ENCODE measurements at places on chromosomes 5 and 9.

DNA sequence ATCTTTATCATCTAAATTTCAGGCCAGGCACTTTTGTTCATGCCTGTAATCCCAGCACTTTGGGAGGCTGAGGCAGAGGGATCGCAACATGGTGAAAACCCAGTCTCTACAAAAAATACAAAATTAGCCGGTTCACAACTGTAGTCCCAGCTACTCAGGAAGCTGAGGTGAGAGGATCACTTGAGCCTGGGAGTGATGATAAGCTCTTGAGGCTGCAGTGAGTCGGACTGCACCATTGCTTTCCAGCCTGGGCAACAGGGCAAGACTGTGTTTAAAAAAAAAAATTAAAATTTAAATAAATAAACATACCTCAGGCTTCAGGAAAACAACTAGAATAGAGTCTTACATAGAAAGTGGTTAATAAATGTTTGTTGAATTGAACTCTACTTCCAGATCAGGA, 147.4 kb downstream of the AGTPBP1 start:
- DNase-seq = no peak

- DNase-seq = peak; percentile 25
Measured at GRCh38 chr5:68587171-68587570, 371.6 kb downstream of the PIK3R1 start.

GRCh38 chr5:126339215-126339805, 83.9 kb upstream of the GRAMD2B start:
- DNase-seq = peak; percentile 47

DNA sequence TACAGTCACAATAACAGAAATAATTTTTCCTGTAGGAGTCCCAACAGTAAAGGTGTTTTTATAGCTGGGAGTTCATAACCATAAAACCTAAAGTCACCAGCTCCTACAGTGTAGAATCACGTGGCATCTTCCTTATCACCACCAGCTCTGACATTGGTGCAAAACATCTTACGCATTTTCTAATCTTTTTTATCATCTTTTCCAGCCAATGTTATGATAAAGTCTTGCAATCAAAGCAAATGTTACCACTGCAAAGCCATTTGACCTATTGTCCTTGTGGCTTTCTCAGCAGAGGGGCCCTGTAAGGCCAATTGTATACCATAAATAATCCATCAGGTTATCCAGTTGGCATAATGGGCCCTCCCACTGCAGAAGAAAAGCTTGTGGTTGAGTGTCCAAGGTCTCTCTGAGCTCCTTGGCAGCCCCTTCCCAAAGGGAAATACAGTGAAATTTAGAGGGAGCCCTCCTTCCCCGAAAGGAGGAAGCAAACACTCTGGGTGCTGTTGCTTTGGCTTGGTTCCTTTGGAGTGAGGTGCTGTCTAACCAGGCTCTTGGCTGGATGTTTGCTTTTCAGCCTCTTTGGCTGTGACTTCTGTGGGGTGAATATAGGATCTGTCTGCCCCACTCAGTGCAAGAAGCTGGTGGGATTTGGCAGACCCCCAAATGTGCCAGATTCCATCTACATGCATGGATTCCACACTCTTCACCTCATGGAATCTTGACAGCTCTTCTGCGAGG, 29.3 kb upstream of the CPEB4 start:
- no peak for DNase-seq

DNA sequence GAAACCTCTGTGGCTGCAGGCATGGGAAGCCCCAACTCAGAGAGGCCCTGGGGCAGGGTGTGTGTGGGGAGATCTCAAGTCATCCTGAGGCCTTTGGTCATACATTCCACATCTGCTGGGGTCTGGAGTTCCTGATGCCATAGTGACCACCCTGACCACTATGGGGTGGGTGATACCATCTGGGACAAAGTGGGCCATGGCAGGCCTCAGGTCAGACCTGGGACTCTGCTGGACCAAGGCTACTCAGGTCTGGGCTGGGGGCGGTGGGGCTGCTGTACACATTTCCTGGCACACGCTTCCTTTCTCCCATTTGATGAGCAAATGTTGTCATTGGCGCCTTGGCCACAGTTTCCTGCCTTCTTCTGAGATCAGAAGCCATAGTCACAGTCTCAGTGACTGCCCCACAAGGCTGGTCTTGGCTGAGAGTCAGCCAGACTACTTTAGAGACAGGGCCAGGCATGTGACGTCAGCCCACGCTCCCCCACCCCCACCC, 15.1 kb upstream of the ACSL6 start:
- DNase-seq = no peak

GRCh38 chr5:39755986-39756385, 331.2 kb upstream of the DAB2 start:
- peak; percentile 92 for DNase-seq

DNA sequence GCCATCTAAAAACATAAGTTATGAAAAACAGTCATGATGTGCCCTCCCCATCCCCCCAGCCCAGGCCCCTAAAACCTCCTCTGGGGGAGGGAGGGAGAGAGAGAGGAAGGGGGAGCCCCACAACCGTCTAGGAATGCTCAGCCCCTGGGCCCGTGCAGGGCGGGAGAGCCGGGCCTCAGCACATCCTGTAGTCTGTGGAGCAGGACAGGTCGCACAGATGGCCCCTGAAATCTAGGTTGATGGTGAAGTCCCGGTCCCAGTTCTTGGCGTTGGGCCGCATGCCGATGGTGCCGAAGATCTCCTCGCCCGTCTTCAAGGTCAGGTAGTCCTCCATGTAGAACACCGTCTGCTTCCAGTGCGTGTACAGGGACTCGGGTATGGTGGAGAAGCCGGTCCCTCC, 38.1 kb downstream of the RAB24 start:
- no peak for DNase-seq

DNA sequence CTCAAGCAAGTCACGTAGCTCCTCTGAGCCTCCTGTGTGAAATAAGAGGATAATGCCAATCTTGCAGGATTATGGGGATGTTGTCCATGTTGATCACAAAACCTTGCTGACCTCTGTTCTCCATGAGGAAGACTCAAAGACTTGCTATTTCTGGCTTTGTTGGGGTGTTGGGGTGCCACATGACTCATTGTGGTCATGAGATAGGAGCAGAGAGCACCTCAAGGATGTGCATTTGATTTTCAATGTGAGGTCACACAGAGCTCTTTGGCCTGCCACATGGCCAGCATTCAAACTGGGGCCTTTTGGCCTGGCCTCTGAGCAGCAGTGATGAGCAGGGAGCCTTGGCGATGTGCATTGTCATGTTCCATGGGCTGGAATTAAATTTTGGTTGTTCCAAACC, 380.3 kb downstream of the GADD45G start:
- no peak for DNase-seq

DNA sequence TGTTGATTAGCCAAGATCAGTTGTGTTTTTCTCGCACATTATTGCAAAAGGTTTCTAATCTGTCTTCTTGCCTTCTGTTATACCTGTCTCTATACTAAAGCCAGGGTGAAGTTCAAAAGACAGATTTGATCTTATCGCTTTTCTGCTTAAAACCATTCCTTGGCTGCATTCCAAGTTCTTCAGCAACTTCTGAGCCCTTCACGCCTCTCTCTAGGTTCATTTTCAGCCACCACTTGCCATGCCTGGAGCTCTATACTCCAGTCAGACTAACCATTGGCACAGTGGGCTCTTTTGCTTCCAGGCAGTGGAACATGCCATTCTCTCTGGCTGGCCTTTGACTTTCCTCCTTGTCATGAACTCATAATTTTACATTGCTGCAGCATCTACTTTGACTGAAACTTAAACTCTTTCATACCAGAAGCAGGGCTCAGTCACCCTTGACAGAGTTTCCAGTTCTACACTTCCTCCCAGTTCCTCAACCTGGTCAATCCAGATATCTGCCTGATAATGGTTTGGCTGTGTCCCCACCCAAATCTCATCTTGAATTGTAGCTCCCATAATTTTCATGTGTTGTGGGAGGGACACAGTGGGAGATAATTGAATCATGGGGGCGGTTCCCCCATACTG, 114.4 kb downstream of the SLC12A2 start:
- no peak for DNase-seq

DNA sequence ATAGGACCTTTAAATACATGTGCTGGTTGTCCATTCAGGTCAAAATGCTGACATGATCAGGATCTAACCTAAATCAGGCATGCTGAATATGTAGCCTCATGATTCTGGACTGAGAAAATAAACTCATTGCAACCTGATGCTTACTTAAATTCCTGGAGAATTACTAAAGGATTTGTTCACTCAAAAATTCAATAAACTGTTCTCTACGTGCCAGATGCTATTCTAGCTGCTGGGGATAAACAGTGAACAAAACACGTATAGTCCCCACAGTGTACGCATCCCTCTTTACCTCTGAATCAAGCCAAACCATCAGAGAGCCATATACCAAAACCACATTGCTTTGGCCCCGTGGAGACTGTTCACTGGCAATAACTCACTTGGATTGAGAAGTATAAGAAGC, 6.1 kb downstream of the SCAI start:
- no peak for DNase-seq

GRCh38 chr5:65861830-65862241, 64.5 kb upstream of the ERBIN start:
- DNase-seq = peak; percentile 99

DNA sequence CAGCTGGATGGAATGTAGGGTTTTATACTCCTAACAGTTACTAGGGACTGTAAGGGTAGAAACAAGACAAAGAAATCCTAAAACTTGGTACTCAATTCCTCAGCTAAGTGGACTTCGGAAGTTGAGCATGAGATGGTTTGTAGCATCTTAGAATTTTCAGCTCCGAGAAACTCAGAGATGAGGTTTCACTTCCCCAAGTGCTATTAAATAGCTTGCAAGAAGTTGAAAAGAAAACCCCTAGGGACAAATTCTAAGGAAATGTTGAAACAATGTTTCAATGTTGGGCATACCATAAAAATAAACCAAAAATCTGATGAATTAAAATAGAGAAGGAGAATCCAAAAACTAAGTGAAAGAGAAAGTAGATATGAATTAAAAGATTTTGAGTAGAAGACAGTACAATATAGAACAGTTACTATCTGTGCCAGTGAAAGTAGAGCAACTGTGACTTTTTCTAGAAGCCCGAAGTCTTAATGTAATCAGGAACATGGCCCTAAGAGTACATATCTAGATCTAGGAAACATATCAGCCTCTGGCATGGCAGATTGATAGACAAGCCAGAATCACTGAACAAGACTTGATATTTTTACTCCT, 308.6 kb upstream of the RGMB start:
- DNase-seq = no peak

DNA sequence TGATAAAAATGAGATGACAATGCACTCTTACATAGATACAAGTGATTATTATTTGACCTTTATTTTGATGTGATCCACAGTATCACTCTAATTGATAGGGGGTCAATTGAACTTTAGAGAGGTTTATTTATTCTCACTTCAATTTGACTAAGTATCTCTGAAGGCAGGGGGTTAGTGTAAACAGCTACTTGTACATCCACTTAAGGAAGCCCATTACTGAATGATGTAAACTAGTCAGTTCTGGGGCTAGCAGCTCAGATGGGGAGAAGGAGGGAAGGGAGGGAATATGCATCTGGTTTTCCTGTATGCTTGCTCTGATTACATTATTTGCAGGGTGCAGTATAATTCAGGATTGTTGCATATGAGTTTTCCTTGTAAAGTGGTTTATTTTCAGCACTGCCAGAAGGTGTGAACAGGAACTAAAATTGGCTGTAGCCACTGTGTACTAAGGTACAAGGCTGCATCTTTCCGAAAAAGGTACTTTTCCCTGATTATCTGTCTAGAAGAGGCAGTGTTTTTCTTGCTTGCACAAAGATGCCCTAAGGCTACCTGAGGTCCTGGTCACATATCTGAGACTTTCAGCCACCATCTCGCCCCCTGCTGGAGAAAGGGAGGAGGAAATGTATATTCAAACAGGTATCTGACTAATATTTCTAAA, 51.2 kb downstream of the MRPS27 start:
- DNase-seq = no peak

GRCh38 chr5:76175821-76176403, 92.7 kb downstream of the SV2C start:
- DNase-seq = no peak

GRCh38 chr5:42779083-42779482, 22.5 kb downstream of the CCDC152 start:
- no peak for DNase-seq

DNA sequence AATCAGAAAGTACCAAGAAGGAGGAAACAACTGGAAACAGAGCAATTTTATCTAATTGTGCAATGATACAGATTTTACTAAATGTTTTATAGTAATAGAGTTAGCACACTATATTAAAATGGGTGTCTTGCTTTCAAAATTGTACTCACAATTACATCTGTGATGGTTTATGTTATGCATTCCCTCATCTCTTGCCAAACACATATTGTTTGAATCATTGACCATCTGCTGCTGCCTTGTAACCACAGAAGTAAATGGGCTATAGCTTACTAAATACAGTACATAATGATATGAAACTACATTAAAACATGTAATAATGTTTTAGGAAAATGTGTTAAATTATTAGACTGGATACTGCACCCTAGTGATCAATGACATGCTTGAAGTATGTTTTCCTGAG, 158.1 kb downstream of the SLC25A46 start:
- DNase-seq = no peak

Data from GM04504 (cell line).